ENCODE measurements at places on chromosomes 16 and 17. TPM values are rescaled to one million over a fixed set of nuclear protein-coding genes. Genes with fewer than 3 reads are reported as not detected.
A peak's percentile ranks its signal among the peaks of the same experiment; 100 is the strongest.

GRCh38 chr16:52074133-52074532 is 472.8 kb downstream of the TOX3 start:
- DNase-seq: no peak

Gene TMIGD1
- not detected for total RNA-seq

Gene ZSCAN32
- 7.0 TPM for total RNA-seq

DNA sequence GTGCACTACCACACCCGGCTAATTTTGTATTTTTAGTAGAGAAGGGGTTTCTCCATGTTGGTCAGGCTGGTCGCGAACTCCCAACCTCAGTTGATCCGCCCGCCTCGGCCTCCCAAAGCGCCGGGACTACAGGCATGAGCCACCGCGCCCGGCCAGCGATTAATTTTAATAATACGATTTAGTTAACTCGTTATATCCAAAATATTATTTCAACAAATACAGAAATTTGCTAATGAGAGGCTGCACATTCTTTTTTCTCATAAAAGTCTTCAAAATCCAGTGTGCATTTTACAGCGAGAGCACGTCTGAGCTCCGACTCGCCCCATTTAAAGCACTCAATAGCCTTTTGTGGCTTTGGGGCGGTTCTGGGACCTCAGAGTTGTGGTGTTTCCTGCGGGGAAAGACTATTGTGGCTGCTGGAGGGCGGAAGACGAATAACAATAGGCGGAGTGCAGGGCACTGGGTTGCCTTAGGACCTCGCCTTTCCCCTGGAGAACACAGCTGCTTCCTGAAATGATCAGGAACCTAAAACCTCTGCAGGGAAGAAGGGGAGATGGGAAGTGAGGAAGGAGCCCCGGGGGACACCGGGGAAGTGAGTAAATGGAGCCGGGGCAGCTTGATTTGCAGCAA is 2.9 kb upstream of the ZSCAN10 start:
- DNase-seq: no peak

Gene PPL
- total RNA-seq: 14.6 TPM

DNA sequence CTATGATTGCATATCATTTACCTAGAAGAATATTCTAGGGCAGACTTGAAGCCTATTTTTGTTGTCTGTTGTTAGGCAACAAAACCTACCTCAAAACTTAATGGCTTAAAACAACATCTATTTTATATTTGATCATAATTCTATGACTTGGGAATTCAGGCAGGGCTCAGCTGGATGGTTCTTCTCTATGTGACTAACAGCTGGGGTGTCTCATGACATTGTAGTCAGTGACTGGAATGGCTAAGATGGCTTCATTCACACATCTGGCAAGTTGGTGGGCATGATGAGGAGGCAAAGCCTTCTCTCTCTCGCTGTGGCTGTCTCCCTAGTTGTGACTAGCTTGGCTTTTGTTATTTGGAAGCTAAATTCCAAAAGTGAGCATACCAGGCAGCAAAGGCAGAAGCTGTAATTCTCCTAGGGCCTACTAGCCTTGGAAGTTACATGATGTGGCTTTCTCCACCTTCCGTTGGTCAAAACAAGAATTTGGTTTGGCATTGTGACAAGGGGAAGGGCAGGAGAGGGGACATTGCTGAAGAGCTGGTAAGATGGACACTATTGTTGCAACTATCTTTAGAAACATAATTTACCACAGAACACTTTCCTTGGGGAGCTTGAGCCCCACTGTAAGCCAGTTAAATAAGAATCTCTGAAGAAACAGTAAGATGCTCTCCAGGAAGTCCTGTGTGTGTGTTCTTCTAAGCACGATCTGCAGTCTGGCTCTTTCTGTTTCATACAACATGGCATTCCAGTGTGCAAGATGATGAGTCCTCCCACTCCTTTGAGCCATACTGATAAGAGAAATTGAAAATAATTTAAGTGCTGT is 39.4 kb downstream of the ZNRF1 start:
- no peak for DNase-seq

Gene CA4
- 22.5 TPM for total RNA-seq

DNA sequence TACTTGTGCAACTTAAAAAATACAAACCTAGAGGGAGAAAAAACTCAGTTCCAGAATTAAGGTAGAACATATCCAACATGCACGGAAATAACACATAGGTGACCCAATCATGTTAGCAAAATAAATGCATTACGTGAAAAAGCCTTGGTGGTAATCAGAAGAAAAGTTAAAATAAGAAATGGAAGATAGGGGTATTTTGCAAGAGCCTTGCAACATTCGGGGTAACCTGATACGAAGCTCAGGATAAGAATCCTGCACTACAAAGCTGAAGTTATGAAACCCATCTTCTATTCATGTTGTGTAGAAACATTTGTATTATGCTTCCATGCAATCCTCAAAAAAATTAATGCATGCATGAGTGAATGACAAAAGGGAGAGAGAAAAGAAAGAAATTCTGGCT is 33.1 kb downstream of the CHCT1 start:
- no peak for DNase-seq

DNA sequence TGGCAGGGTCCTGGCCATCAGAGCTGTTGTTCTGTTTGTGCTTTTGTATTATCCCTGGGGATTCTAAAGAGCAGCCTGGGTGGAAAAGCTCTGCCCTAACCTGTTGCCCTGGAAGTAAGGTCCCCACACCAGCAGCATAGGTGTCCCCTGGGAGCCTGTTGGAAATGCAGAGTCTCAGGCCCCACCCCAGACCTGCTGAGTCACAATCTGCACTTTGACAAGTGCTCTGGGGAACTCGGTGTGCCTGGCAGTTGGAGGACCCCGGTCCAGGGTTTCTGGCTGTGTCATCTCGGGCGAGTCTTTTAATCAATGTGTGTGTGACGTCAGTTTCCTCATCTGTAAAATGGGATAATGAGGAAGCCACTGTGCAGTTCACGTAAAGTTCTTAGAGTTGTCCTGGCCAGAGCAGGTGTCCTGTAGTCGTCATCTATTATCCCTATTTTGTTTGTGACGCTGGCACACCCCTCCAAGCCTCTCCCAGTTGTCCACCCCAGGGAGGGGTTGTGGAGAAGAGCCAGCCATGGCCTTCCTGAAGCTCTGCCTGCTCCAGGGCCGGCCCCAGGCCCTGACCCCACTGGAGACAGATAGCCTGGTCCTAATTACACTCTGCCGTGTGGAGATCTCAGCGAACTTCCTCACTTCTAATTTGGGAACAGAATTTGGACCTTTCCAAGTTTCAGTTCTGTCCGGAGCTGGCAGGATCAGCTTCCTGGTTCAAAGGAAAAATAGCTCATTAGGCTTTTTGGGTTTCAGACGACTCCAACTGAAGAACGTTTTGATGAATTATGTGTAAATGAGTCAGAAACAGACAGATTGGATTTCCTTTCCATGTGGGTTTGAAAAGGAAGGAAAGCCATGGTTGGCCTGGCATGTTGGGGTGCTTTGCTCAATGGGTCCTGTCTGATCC is 295.7 kb upstream of the FOXF1 start:
- no peak for DNase-seq

DNA sequence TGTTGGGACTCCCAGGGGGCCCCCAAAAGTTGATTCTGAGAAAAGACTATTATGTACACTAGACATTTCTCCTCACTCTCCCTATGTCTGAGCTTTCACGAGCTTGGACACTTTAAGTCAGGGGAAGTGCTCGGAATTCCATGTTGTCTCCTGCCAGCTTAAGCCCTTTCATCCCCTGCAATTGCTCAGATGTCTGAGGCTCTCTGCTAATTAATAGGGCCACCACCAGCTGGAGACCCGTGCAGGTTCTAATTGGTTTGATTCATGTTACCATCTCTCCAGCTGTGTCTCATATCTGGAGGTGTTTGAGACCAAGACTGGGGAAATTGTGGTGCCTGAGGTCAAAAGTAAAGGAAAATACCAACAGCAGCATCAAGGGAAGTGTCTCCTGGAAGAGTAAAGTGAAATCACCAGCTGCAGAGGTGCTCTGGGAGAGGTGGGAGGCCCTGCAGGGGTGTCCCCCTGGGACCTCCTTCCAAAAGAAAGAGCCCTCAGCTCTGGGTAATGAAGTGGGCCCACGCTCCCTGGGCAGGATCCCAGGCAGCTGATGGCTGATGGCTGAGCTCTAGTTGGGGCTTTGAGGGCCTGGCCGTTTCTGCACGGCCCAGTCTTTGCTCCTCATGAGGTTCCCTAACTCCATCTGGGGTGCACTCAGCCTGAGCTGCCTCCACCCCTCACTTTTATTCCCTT is 5.8 kb upstream of the UTS2R start:
- no peak for DNase-seq

Gene DRC3
- total RNA-seq: 2.9 TPM

GRCh38 chr17:67503184-67503583 is 126.1 kb downstream of the PITPNC1 start:
- no peak for DNase-seq

- DNase-seq: no peak
Observed at GRCh38 chr17:5545051-5545987, 39.0 kb downstream of the NLRP1 start.

Gene KRT12
- not detected for total RNA-seq

- no peak for DNase-seq
Observed at GRCh38 chr16:87254734-87255133, 62.5 kb downstream of the C16orf95 start.

DNA sequence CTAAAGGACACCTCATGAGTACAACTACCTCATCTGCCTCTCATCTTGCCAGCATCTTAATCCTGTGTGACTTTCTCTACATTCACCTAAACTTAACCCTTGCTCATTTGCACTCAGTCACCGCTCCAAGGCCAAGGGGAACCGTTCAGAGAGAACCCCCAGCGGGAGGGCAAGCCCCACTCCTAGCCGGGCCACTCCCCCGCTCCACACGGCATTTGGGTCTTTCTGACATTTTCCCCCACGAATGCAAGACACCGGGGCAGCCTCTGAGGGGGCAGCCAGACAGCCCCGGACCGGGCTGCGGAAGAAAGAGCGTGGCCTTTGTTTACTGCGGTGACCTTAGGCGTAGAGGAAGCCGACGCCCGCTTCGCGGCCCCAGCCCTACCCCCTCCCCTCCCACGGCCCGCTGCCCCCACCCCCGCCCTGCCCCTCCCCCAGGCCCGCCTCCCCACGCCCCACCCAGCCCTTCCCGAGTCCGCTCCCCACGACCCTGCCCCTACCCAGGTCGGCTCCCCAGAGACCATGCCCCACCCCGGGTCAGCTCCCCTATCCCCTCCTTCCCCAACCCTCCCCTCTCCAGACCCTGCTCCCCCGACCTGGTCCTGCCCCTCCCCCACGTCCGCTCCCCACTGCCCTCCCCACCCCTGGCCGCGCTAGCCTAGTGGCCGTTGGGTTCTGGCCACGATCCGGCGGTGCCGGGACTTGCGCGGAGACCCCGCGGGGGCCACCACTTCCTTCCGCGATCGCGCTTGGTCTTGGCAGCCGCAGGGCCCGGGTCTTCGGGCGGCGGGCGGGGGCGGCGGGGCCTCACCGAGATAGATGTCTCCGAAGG is 789 bp downstream of the CSNK1D start:
- peak; percentile 68 for DNase-seq

Gene ABR
- total RNA-seq: 31.3 TPM

DNA sequence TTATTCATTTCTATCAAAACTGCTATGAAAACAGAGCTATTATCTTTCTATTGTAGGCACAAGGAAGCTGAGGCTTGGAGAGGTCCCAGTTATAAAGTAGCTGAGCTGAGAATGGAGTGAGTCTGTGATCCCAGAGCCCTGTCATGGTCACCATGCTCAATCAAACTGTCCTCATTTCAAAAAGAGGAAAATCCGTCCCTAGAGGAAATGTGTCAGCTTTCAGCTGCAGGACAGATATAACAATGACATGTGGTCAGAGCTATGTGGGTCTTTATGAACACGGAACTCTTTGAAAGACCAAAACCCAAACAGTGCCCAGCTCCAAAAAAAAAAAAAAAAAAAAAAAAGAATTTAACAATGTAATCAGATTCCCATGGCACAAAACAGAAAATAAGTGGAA is 266.1 kb downstream of the XYLT1 start:
- DNase-seq: no peak

- no peak for DNase-seq
Observed at GRCh38 chr16:18041864-18042834, 294.4 kb downstream of the NPIPA8 start.

DNA sequence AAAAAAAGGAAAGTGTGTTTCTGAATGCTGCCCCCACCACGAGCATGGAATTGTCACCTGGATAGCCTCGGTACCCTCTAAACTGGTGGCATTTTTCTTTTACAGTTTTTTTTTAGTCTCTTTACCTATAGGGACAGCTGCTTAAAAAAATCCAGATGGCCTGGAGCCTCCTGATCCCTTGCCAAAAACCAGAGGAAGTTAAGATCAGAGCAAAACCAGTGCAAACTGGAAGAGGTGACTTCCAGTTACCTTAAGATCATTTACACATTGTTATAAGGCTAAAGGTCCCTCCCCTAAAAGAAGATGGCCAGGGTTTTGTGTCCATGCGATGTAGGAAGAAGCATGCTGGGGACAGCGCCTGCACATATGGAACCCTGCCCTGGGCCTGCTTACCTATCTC is 3.5 kb downstream of the MEFV start:
- DNase-seq: no peak

DNA sequence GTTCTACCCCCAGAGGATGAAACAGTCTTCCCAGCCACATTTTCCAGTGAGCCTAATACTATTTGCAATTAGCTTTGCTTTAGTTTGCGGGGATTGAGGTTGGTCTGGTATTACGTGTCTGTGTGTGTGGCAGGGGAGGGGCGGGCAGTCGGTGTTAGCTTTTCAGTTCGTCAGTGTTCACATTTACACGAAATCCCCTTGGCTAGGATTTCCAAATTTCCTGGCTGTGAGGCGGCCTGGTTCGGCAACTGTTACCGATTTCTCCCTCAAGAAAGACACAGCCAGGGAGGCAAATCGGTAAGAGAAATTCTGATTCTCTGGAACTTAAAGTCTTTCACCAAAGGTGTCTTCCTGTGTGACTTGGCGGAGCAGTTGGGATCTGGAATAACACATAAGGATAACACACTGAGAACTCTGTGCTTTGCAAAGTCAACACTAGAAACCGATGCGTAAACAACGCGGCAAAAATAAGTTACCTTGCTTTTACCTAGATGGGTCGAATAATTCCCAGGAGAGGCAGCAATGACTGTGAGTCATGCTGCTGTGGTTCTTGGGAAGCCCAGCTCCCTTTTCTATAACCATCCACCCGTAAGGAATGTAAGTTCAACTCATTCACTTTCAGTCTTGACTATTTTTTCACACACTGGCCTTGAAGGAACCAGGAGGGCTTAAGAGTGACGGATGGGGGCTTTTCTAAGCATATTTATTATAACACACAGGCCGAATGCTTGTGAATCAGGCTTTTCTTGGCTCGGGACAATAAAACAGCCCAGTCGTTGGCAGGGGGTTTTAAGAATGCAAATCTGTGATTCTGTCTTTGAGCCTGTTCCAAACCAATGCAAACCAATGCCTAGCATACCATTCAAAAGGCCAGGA is 24.2 kb downstream of the GPRC5B start:
- DNase-seq: no peak
